Renal pelvis (tissue), 12 donors: ENCODE measurements at places on chromosomes 13 and 19.

DNA sequence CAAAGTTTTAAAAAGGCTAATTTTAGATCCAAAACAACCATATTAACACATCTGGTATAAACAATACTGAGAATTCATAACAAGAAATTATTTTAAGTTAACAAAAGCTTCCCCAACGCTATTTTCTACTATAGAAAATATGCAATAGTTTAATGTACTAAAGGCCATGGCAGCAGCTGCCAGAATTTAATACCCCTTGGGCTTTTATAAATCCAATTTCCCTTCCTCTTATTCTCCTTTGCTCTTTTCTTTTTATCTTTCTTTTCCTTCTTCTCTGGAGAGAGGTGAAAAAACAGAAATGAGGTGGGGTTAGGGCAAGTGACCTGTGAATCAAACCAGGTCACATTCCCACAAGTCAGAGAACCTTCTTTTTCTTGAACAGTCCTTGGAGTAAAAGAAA lies 58.9 kb downstream of the ENOX1 start:
- no peak for DNase-seq

GRCh38 chr13:98923641-98924397 lies 54.0 kb downstream of the DOCK9 start:
- DNase-seq = no peak

DNA sequence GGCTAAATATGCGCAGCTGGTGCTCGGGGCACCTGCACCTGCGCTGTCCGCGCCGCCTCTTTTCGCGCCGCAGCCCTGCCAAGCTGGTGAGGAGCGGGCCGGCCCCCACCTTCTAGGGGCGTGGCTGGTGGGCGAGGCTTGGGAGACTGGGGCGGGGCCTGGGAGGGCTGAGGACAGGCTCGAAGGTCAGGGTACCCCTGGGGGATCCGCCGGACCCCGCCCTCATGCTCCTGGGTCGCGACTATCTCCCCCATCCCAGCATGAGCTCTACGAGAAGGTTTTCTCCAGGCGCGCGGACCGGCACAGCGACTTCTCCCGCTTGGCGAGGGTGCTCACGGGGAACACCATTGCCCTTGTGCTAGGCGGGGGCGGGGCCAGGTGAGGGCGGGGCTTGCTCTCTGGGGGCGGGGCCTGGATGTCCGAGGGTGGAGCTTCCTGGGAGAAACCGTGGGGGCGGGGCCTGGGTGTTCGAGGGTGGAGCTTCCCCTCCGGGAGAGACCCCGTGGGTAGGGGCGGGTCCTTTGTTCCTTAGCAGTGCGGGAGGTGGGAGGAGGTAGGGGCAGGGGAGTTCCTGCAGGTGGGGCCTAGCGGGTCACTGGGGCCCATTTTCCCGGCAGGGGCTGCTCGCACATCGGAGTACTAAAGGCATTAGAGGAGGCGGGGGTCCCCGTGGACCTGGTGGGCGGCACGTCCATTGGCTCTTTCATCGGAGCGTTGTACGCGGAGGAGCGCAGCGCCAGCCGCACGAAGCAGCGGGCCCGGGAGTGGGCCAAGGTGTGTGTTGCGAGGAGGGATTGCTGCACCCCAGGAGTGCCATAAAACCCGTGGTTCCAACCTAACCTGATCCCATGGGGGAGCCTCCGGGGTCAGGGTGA lies 19.7 kb downstream of the PNPLA6 start:
- DNase-seq = no peak

DNA sequence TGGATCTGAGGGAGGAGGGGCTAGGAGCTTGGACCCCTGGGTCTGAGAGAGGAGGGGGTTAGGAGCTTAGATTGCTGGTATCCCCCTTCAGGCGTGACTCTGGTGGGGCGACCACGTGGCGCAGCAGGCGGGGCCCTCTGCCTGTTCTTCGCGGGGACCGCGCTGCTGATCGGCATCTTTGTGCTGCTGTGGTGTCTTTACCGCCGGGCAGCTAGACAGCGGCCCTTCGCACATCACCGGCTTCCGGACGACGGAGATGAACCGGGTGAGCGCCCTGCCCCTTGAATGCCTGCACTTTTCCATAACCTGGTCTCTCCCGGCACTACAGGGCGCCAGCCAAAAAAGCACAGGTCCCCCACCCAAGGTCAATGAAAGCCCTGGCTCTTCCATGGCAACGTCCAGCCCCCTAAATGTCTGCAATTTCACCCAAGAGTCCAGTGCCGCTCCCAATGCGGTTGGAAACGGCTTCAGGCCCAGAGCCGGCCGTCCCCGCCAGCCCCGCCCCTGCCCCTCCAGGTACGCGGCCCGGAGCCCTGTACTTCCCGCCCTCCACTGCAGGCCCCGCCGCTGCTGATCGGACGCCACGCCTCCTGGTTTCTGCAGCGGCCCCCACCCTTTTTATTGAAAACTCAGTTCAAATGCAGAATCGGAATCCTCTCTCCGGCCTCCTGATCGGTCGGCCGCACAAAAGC lies 2.8 kb downstream of the GFY start:
- DNase-seq = no peak

- no peak for DNase-seq
These were observed 8.8 kb downstream of the GIPR start for GRCh38 chr19:45676851-45677263.

DNA sequence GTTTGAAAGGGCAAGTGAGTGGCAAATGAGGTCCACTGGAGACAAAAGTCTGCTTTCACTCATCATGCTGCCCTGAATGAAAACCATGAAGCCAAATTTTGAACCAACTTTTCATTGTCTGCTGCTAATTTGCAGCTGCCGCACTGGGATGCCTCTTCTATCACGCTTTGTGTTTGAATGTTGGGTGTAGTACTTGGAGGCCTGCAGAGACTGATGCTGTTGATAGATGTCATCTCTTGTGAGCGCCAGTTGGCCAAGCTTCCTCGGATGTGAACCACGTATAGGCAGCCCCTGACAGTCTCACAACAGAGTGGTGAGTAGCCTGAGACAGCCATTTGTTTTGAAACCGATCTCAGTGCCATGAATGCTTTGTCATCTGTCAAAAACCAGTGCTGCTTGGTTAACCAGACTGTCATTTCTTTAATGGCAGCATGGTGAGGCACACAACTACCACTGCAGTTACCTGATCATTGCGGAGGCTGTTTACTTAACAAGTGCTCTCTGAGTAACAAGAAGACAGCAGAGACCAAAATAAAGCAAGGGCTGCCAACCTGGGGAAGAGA lies 31.2 kb upstream of the SLC10A2 start:
- no peak for DNase-seq

- DNase-seq = no peak
These were observed 35.9 kb upstream of the MAB21L1 start for GRCh38 chr13:35512271-35512920.

GRCh38 chr19:36409841-36410240 lies 8.6 kb downstream of the ZFP82 start:
- no peak for DNase-seq

DNA sequence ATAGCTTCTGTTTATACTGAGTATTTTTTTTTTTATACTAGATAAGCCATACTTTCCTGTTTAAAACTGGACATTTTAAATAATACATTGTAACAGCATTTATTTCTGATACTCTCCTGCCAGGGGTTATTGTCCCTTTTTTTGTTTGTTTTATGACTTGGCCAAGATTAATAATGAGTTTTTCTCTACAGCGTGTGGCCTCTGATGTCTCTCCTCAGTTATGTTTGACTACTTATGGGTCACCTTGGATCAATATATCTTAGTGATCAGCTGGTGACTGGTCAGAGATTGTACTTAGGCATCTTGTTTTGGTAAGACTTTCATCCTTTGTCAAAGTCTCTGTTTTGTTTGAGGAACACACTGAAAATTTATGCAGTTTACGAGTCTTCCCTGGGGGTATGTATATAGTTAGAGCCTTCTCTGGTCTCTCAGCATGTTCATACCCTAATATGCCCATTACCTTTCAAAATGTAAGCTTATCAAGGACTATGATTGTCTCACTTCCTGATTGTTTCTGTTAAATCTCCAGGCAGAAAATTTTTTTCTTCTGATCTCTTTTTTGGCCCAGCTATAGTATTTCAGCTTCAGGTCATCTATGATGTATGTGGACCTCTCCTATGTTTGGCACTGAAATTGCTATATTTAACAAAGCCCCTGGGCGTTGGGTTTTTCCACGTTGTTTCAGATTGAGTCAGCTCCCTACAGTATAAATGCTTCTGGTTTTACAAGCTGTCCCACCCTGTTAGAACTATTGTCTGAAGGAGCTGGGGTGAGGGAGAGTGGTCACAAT lies 87.9 kb downstream of the URI1 start:
- DNase-seq = no peak

DNA sequence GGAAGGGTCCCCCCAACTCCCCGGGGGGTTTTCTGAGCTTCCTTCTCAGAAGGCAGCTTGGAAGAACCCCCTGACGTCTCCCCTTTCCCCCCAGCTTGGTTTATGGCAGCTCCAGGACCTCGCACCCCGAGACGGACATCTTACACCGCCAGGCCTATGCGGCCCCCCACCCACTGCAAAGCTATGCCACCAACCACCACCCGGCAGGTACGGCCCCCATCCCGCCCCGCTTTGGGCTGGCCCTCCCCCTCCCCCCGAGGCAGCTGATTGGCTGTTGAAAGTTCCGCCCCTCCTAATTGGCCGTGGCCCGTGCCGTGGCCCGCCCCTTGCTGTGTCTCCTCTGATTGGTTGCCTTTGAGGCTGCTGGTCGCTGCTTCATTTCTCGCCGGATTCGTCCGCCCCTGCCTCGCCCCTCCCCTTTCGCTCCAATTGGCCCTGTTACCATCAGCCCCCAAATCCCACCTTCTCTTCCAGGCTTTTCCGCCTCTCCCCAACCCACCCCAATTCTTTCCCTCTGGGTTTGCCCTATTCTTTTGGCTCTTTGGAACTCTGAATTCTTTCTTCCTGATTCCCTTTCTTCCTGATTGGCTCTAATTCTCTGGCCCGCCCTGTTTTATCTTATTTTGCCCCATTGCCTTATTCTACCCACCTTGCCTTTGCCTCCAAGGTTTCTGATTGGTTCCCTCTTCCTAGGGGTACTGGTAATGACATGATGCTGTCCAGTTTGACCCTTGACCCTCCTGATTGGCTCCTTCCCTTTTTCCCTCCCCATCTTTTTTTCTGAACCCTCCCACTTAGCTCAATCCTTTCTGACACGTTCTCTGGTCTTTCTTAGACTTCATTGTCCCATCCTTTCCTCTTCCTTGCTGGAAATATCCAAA lies 2.5 kb downstream of the PRR12 start:
- DNase-seq = peak; percentile 93

DNA sequence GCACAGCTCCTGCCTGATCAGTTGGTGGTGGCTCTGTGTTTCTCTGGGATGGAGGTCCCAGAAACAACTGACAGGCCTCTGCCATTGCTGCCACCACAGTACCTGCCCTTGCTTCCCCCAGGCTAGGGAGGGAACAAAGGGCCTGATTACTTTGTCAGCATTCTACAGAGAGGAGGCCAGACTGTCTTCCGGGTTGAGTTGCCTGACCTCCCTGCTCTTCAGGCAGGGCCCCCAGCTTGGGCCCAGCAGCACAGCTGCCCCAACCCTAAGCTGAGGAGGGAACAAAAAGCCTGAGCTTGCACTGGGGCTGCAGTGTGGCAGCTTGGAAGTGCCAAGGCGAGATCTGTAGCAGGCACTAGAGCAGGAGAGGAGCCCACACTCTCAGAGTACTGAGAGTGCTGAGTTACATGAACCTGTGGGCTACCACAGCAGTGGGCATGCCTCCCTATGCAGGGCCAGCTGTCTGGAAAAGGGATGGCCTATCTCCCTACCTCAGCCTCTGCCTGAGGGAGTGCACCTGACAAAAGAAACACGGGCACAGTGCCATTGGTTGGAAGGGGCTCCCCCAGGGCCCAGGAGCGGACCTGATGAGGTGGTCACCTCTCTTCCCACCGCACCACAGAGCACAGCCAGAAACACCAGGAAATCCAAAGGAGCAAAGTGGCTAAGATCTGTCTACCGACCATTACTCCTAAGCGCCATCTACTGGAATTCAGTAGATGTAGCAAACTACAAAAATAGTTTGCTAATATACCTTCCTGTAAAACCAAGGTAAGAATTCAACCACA lies 24.4 kb downstream of the SLC25A15 start:
- no peak for DNase-seq

- no peak for DNase-seq
These were observed 387.4 kb downstream of the PCDH9 start for GRCh38 chr13:66842766-66843165.

DNA sequence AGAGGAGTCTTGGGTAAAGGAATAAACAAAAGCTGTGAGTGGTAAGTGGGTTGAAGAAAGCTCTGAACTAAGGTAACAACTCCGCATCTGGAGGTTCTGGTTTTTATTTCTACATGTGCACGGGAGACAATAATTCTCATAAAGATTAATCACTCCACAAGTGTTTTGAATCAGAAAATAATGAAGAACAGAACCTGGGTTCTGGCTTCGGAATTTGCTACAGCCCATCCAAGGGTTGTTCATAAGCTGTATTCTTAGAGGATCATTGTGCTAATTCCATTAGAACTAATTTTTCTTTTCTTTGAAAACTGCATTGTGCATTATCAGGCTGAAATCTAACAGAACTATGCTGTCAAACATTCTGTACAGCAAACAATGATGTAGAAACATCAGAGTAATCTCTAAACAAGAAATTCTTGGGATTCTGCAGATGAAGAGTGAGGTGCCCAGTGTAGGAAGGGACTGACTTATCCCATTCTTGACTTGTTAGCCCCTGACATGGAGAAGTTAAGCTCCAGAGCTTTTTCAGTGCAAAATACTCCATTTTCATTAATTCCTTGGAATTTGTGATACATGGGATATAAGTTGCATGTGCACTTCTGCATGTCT lies 368.2 kb downstream of the COG6 start:
- no peak for DNase-seq

DNA sequence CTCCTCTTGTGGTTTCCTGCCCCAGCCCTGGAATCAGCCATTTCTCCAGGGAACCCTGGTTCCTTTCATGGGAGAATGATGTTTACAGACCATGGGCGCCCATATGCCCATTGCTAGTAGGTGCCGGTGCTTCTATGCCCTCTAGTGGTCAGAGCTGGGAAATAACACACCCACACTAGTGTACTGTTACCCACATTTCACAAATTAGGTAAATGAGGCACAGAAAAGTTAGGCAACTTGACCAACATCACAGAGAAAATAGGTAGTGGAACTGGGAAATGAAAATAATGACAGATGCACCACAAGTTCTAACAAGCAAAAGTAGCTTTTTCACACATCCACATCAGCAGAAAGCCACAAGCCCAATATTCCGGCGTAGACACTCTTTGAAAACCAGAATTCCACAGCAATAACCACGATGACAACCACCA lies 1.3 kb upstream of the CEACAM3 start:
- DNase-seq = peak; percentile 7

DNA sequence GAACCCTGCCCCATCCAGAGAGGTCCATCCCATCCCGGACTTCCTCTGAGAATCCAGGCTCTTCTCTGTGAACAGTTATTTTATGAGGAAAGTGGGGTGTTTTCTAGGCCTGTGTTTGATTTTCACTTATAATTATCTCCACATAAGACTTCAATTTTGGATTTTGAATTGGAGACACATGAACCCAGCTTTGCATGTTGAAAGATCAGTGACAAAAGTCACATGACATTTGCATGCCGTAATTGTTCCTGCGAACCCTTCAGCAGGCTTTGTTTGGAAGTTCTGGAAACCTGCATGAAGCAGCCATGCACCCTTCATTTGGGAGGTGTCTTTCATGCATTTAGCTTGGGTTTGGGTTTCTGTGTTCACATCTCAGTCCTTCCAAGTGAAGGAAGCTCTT lies 44.9 kb upstream of the ZNF536 start:
- no peak for DNase-seq

- no peak for DNase-seq
These were observed 7.5 kb downstream of the KLF16 start for GRCh38 chr19:1855828-1856255.
